Stimulated activated CD4-positive, alpha-beta T cell treated with anti-CD3 and anti-CD28 coated beads, Interleukin-12 subunit alpha, Interleukin-12 subunit beta, amount 100 ng/mL, for 48 hours (primary cell): ENCODE measurements at places on chromosomes 16 and 17.

GRCh38 chr17:39064374-39064773 lies 87.1 kb downstream of the PLXDC1 start:
- no peak for DNase-seq

GRCh38 chr16:28196387-28196987 lies 15.3 kb downstream of the XPO6 start:
- DNase-seq: no peak

- DNase-seq: no peak
Measured at GRCh38 chr16:7921345-7921744, 588.7 kb downstream of the RBFOX1 start.

DNA sequence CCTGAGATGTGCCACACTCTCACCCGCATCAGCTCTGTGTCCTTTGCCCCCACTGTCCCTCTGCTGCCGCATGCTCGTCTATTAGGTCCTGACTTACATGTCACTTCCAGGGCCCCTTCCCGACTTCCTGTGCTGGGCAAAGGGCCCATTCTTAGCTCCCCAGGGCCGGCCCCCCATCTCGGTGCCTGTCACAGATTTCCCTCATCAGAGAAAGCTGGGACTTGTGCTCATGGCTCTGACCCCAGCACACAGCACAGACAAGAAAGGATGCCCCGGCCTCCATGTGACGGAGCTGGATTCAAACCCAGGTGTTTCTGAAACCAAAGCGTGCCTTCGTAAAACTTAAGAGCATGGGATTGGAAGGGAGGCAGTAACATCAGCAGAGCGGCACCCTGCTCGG lies 5.9 kb upstream of the MAPK7 start:
- no peak for DNase-seq

GRCh38 chr17:35294756-35295155 lies 51.9 kb downstream of the SLFN5 start:
- DNase-seq: no peak

GRCh38 chr16:72493716-72494415 lies 321.9 kb upstream of the PMFBP1 start:
- DNase-seq: no peak

GRCh38 chr17:41060052-41060604 lies at the start of gene KRTAP2-3:
KRTAP2-3 (minus strand) TSS chr17:41060114; CDS start chr17:41060050, 64 bp downstream.
- DNase-seq: no peak

- DNase-seq: no peak
Measured at GRCh38 chr17:17387498-17388362, 84.6 kb downstream of the NT5M start.

DNA sequence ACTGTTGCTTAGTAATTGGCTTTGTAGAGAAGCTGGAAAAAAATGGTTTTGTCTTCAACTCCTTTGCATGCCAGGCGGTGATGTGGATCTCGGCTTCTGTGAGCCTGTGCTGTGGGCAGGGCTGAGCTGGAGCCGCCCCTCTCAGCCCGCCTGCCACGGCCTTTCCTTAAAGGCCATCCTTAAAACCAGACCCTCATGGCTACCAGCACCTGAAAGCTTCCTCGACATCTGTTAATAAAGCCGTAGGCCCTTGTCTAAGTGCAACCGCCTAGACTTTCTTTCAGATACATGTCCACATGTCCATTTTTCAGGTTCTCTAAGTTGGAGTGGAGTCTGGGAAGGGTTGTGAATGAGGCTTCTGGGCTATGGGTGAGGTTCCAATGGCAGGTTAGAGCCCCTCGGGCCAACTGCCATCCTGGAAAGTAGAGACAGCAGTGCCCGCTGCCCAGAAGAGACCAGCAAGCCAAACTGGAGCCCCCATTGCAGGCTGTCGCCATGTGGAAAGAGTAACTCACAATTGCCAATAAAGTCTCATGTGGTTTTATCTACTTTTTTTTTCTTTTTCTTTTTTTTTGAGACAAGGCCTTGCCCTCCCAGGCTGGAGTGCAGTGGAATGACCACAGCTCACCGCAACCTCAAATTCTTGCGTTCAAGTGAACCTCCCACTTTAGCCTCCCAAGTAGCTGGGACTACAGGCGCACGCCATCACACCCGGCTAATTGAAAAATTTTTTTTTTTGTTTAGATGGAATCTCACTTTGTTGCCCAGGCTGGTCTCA lies 6.2 kb upstream of the TMEM235 start:
- DNase-seq: no peak

DNA sequence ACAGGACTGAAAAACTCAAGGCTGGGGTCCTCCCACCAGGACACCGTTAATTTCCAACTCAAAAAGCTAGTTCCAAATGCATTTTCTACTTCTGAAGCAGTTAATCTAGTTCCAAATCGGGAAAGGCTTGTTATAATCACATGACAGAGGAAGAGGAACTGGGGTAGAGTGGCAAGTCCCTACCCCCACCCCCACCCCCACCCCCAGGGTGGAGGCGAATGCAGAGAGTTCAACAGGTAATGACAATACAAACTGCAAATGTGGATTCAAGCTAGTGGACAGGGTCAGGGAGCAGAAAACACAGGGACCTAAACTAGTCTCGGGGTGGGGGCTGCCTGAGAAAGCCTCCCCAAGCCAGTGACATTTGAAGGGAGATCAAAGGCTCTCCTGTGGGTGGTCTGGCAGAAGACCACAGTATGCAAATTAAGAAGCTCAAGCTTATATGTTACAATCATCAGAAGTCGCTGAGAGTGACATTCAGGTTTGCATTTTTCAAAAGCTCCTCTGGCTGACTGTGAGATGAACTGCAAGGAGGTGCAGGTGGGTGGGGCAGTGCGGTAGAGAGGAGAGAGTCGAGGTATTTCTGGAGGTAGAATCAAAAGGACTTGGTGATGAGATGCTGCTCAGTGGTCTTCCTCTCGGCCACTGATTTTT lies 56.4 kb upstream of the SLC25A19 start:
- no peak for DNase-seq

- DNase-seq: no peak
Measured at GRCh38 chr17:77320485-77321256, 179.9 kb downstream of the SEC14L1 start.

DNA sequence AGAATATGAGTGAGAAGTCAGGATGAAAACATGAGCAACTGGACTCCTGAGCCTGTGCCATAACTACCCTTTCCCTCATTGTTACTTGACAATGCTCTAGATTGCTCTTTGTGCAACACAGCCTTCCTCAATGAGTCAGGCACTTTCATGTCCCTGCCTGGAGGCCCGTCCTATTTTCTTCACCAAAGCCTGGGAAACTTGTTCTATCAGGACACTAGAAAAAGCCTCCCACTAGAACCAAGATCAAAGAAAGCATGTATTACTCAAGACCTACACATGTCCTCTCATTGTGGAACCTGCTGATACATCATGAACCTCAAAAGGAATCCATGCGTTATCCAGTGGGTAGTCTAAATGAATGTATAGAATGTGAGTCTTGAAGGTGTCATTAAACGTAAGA lies 624.5 kb downstream of the TOX3 start:
- DNase-seq: no peak

- no peak for DNase-seq
Measured at GRCh38 chr17:13996276-13996675, 73.0 kb upstream of the COX10 start.

DNA sequence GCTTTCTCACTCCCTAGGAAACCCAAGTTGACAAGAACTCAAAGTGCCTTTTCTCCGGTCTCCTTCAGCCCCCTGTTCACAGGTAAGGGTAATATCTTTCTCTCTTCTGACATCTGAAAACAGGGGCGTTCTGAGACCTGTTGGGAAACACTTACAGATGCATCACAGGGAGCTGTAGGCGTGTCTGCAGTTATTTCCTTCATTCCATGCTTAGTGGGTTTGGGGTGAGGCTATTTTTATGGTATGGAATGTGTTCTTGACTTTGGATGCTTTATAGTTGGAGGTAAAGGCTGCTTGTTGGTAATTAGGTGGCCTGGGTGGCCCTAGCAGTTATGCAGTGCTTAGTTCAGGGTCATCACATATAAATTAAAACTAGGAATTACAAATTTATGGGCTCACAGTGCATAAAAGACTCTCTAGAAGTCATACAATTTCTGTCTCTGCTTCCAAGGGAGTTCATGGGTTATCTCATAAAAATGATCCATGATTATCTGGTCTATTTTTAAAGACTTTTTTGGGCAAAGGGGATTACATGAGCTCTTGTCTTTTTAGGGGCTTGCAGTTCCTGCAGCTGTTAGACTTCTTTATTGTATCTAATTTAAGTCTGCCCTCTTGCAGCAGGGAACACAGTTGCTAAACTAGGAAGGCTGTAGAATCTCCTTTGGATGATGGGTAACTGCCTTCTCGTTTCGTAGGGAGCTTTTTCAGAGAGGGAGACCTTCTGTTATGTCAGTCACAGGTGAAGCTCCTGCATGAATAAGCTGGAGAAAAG lies 10.2 kb downstream of the SOCS7 start:
- DNase-seq: no peak

DNA sequence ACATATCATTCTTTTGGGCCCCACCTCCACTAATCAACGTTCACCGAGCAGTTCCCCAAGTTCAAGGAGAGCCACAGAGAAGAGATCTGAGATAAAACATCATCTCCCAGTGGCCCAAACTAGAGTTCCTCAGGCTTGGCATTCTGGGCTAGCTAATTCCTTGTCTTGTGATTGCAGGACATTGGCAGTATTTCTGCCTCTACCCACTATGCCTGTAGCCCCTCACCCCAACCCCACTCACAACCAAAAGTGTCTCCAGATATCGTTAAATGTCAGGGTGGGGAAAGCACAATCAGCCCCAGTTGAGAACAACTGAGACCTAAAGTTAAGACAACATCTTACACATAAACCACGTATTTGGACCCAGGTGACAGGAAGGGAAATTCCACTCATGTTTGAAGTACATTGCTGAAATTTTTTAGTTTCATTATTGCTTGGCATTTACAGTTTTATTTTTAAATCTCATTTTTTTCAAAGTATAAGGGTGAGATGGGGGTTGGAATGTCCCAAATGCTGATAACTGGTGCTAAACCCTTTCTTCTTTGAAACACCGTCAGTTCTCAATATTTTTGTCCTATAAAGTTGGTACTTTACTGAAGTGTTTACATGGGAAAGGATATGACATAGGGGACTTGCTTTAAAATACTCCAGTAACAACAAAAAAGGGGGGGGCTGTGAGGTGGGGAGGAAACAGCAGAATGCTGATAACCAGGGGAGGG lies 13.6 kb downstream of the ZC3H7A start:
- no peak for DNase-seq

GRCh38 chr16:73204359-73205152 lies 156.6 kb upstream of the ZFHX3 start:
- no peak for DNase-seq
